Cerebellar cortex (tissue), 1 donor: ENCODE measurements at places on chromosomes 5 and 9.

GRCh38 chr5:143059976-143060765 lies 290.0 kb downstream of the ARHGAP26 start:
- DNase-seq: no peak

DNA sequence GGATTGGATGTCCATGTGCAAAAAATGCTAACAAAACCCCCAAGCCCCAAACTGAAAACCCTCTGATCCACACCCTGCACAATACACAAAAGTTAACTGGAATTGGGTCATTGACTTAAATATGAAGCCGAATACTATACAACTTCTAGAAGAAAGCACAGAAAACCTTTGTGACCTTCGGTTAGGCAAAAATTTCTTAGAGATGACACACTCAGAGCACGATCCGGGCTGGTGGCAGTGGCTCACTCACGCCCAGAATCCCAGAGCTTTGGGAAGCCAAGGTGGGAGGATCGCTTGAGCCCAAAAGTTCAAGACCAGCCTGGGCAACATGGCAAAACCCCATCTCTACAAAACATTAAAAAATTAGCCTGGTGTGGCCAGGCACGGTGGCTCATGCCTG lies 1.8 kb upstream of the DIPK1B start:
- no peak for DNase-seq

DNA sequence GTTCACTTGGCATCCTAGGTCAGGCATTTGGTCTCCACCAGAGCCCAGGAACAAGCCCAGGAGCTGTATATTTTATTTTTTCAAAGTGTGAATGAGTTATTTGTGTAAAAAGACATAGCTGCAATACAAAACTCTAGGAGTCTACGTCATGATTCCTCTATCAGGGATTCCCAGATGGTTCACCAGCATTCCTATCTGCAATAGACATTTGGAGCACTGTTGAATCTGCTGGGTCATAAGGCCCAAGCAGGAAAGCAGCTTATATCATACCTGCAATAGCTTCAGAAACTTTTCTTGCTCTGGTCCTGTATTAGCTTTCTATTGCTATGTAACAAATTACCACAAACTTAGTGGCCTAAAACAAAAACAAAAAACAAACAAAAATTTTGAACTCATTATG lies 16.7 kb upstream of the DELE1 start:
- DNase-seq: no peak

- DNase-seq: no peak
These were observed 79.2 kb downstream of the OTULIN start for GRCh38 chr5:14743601-14744295.

- no peak for DNase-seq
These were observed 5.9 kb downstream of the MED22 start for GRCh38 chr9:133342069-133342406.

DNA sequence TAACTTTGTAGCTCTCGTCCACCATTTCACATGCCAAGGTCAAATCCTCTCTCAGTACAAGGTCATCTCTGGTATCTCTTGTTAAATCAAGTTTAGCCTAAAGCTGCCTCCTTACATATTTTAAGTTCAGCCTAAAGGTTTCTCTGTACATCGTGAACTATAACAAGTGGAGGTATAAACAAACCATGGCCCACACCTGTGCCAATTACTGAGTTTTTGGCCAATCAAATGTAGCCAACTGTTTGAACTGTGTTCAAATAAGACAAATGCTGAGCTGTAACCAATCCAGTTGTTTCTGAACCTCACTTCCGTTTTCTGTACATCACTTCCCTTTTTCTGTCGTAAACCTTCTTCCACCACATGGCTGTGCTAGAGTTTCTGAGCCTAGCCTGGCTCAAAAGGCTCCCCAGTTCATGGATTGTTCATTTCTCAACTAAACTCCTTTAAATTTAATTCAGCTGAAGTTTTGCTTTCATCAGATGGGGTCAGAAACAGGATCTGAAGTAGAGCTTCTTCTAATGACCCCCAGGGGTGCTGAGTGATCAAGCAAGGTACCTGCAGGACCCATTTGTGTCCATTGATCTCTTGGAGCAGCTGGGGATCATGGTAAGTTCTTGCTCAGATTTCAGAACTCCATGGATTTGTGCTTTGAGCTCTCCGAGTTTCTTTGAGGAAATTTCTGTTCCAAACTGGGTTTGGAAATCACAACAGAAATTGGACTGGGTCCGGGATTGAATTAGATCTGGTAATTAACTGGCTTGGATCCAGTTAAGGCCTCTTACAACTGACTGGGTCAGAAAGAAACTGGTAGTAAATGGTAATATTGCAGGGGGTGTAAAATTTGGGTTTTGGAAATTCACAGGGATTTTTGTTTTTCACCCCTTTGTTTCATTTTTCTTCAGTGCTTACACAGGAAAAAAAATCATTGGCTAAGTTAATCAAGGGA lies 11.0 kb upstream of the NANS start:
- no peak for DNase-seq
